ENCODE measurements at places on chromosomes 6 and 20.
A peak's percentile ranks its signal among the peaks of the same experiment; 100 is the strongest.

- DNase-seq = no peak
Observed at GRCh38 chr20:57508381-57508780, 16.6 kb downstream of the CTCFL start.

DNA sequence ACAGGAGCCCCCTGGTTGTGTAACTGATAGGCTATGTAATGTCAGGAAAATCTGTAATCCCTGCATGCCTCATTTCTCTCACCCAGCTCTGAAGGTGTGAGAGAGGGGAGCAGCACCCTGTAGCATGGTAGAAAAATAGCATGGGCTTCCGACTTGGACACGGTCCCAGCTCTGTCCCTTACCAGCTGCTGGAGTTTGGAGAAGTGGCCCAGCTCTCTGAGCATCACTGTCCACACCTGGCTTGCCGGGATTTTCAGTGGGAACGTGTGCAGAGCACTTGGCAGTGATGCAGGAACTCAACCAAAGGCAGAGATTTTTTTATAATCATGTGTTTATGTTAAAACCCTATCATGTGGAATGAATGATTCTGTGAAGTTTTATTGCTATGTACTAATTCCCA is 34.6 kb downstream of the STK35 start:
- no peak for DNase-seq

DNA sequence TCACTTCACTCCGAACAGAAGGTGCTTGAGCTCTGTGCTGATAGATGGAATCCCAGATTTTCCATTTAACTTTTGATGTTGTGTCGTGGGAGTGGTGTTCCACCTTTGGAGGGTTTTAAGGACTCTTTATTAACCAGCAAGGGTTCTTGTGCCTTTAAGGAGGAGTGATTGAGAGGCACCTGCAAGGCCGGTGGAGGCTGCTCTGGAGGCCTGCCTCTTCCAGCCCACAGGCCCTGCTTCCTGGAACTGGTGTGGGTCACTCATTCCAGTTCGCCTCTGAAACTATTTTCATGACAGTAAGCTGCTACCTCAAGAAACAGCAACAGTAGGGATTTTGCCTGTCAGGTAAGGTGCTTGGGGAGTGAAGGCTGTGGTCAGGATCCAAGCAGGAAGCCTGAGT is 58.8 kb upstream of the APCDD1L start:
- no peak for DNase-seq

- peak; percentile 10 for DNase-seq
Observed at GRCh38 chr20:41716436-41716835, 98.3 kb upstream of the CHD6 start.

DNA sequence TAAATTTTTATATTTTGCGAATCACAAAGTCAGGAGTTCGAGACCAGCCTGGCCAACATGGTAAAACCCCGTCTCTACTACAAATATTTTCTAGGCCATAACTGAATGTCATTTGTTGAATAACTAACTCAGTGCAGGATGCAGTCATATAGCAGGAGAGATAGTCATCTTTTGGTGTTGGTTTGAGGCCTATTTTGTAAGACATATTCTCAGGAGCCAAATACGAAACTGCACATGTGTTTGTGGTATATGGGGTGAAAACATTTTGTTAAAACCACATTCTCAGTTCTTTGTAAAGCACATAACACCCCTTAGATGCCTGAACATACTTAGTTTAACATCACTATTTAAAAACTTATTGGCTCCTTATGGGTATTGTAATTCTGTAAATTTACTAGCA is 4.7 kb upstream of the ENPP5 start:
- no peak for DNase-seq

GRCh38 chr20:61909028-61909427 is 156.7 kb downstream of the TAF4 start:
- DNase-seq = no peak

DNA sequence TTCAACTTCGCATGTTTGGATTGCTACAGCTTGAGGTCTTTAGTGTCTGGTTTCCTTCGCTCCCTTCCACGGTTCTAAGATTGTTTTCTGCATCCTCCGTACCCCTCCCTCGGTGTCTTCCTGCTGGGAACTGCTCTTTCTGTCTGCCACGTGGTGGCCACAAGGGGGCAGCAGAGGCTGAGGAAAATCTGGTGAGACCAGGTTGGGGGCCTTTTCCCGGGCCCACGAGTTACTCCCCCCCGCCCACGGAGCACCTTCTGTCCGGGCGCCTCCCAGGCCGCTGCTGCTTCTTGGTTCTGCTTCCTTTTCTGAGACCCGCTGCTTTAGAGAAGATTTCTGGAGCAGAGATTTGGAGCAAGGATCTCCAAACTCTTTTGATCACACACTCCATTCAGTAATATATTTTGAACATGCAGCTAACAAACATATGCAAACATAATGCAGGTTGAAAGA is 21.1 kb upstream of the NOTCH4 start:
- peak; percentile 80 for DNase-seq

- DNase-seq = no peak
Observed at GRCh38 chr20:53040693-53041589, 68.8 kb downstream of the TSHZ2 start.

DNA sequence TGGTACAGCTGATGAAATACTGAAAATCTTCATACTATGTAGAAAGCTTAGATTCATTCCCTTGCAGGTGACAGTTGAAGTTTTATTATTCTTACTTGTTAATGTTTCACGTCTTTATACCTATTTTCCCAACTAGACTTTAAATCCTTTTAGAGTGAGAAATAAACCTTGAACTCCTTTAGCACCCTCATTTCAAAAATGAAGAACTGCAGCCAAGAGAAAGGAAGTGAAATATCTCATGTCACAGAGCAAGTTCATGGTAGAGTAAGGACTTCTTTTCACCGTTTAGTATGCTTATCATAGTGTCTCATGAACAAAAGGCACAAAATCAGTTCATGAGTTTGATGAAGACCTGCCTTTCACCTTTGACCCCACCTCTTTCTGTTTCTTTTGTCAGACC is 38.5 kb downstream of the ORC3 start:
- no peak for DNase-seq
